Endothelial cell (in vitro differentiated cells): ENCODE measurements at places on chromosomes 2 and 18. TPM values are rescaled to one million over a fixed set of nuclear protein-coding genes. Genes with fewer than 3 reads are reported as not detected.

Gene TMEM169
- 3.2 TPM for total RNA-seq

Gene LYG1
- total RNA-seq = 1.4 TPM

Gene UGT1A4
- not detected for total RNA-seq

Gene C1GALT1C1L
- 0.31 TPM for total RNA-seq

Gene RAMP1
- total RNA-seq = 2.2 TPM

Gene DYNAP
- not detected for total RNA-seq

Gene PGAP1
- total RNA-seq = 32.9 TPM

Gene RAX
- not detected for total RNA-seq

DNA sequence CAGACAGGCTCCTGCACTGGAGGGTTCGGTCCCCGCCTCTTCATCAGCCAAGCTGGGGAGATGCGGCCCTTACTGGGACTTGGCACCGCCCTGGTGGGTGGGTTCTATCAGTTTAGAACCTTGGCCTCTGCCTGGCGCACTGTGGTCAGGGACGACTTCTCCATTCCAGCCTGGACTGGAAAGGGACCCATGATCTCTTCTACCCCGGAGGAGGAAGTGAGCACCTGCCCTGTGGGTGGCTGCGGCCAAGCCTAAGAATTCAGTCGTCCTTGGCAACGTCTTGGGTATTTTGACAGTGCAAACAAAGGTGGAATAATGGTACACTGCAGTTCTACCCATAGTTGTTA, 106.9 kb upstream of the CD302 start:
- H3K36me3 ChIP-seq = no peaks in the 10 kb centered on the region
- H3K4me1 ChIP-seq = peaks cover 8% of the 10 kb centered on the region
- H3K27ac ChIP-seq = no peak overlapping the region
- DNase-seq = no peak
- peaks cover 9% of the 10 kb centered on the region for H3K27me3 ChIP-seq
- H3K4me3 ChIP-seq = no peak overlapping the region

DNA sequence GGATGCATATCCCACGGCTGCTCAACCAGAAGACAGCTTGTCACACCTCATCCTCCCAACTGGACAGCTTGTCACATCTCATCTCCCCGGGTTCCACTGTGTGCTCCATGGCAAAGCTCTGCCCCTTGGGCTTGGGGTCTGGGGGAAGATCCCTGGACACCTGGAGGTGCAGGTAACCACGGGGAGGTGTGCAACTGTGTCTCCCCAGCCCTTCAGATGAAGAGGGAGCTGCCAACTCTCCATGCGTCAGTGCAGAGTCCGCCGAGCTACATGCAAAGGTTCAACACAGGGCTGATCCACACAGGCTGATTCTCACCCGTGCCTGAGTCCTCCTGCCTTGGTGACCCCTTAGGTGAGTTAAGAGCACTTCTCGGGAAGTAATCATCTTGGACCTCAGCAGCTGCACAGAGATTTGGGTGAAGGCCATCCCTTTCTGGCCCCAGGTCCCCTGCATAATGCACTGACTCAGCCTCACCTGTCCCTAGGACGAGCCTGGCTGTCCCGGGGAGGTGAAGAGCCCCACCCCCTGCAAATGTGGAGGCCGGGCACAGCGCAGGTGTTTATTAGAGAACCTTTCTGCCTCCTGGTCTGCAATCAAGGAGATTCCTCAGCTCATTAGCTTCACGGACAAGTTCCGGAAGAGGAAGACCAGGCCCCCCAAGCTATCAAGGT, 157.9 kb downstream of the PXDN start:
- peaks cover 7% of the 10 kb centered on the region for H3K36me3 ChIP-seq
- peaks cover 10% of the 10 kb centered on the region for H3K27me3 ChIP-seq
- no peak overlapping the region for H3K27ac ChIP-seq
- peaks cover 25% of the 10 kb centered on the region for H3K4me1 ChIP-seq
- no peak for DNase-seq
- no peak overlapping the region for H3K4me3 ChIP-seq

- H3K4me1 ChIP-seq = peaks cover 9% of the 10 kb centered on the region
- no peaks in the 10 kb centered on the region for H3K27me3 ChIP-seq
- no peak overlapping the region for H3K27ac ChIP-seq
- no peak overlapping the region for H3K4me3 ChIP-seq
- DNase-seq = no peak
These were observed 35.9 kb downstream of the LHCGR start for GRCh38 chr2:48719480-48720177.

DNA sequence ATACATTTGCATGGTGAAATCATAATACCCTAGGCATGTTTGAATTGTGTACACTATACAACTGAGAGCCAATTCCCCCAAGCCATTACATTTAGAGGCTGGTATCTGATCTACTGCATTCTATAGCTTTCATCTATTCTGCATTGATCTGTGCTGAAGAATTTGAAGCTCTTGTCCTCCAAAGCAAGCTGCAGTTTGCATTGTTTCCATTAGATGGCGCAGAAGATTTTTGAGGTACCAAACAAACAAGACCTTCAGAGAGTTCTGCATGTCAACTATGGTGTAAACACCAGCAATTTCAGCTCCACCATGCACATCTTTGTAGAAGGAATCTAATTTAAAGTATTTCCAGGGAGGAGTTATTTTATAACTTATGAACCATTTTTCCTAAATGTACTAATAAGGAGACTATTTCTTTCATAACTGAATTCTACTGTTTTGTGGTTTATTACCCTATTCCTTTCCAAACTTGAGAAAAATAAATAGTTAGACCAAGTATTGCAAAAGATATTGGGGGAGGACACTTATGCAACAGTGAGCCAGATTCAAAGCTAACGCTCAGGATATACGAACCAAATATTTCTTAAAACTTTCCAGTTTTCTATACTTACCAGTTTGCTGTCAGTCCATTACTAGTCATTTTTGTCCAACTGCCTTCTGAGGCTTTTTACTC, 761.8 kb upstream of the ACVR2A start:
- H3K27ac ChIP-seq = no peak overlapping the region
- H3K27me3 ChIP-seq = no peaks in the 10 kb centered on the region
- no peak overlapping the region for H3K4me3 ChIP-seq
- no peaks in the 10 kb centered on the region for H3K4me1 ChIP-seq
- peak; percentile 73 for DNase-seq

DNA sequence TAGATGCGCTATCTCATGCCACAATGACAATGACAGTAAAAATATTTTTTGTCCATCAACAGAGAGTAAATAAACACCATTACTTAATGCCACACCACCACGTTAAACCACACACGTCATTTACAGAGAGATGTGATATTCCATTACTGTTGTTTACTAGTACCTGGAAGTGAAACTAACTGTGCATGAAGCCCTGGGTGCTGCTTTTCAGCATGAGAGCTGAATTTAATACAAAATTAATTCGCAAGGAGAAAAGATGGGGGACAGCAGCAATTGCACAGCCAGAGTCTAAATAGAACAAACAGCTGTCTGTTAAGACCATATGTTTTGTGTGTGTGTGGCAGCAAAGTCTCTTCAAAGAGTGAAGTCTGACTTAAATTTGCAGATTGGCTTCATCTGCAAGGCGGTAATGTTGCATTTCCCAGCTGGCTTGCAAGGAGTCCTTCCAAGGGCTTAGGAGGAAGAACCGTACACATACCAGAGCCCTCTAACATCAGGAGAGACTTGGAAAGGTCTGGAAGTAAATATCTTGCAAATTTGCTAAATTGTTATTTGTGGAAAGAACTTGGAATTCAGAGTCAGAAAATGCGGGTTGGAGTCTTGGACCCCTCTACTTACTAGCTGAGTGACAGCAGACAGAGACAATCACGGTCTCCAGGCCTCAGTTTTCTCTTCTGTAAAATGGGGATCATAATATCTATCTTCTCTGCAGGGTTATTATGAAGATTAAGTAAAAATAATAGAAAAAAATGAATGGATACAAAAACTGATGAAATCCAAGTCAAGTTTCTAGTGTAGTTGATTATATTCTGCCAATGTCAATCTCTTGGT, 127.6 kb downstream of the ALPK2 start:
- no peaks in the 10 kb centered on the region for H3K4me1 ChIP-seq
- no peak for DNase-seq
- no peaks in the 10 kb centered on the region for H3K36me3 ChIP-seq
- no peak overlapping the region for H3K27ac ChIP-seq
- H3K4me3 ChIP-seq = no peak overlapping the region

DNA sequence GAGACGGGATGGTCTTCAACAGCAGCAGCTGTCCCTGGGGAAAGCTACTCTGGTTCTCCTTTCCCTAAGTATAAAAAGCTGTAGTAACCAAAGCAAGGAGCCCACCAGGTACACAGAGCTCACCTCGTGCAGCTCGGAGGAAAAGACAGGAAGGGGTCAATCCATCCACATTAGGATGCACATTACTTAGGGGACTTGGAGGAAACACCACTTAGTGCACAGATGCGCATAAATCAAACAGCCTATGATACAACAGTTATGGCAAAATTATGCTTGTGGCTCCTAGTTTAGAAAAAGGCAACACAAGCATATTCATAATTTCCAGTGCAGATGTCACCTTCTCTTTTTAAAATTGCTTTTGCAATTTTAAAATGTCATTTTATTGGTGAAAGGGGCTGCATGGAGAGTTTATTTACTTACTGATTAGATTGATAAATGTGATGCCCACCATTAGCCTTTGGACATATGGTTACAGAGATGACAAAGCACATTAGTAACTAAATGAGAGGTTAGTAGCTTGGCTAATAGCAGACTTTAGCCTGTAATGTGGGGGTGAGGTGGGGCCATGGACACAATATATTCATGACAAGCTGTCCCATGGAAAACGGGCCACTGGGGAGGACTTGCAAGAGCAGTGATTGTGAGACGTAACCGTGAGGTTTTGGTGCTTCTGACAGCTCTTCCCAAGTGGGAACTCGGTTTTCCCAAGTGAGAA, 199.8 kb downstream of the MYT1L start:
- H3K27me3 ChIP-seq = peaks cover 1% of the 10 kb centered on the region
- peaks cover 9% of the 10 kb centered on the region for H3K4me1 ChIP-seq
- DNase-seq = no peak

DNA sequence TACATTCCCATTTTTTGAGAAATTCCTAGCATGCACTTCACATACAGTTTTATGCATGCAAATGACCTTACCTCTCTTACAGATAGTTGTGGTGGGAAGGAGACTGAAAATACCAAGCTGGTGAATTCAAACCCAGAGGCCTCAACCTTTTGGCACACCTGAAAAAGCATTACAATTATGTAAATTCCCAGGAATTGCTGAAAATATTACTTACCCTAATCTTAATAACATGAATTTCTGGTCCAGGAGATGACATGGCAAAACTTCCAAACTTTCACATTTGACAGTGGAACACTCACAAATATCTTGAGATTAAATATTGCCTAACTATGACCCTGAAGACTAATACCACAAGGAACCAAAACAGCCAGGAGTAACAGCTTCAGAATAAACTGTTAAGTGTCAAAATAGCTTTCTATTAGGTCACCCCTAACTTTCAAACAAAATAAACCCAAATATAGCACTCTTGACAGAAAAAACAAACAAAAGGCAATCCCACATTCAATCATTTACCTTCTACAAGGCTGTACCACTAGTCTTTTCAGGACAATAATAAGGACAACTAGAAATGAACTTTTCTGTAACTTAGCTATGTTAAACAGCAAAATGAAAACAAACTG, 10.9 kb upstream of the PEX13 start:
- no peaks in the 10 kb centered on the region for H3K36me3 ChIP-seq
- no peak overlapping the region for H3K27ac ChIP-seq
- no peaks in the 10 kb centered on the region for H3K27me3 ChIP-seq
- no peaks in the 10 kb centered on the region for H3K4me1 ChIP-seq

- no peak overlapping the region for H3K27ac ChIP-seq
- no peaks in the 10 kb centered on the region for H3K36me3 ChIP-seq
- DNase-seq = no peak
These were observed 78.8 kb upstream of the KCNE4 start for GRCh38 chr2:222973237-222973636.

DNA sequence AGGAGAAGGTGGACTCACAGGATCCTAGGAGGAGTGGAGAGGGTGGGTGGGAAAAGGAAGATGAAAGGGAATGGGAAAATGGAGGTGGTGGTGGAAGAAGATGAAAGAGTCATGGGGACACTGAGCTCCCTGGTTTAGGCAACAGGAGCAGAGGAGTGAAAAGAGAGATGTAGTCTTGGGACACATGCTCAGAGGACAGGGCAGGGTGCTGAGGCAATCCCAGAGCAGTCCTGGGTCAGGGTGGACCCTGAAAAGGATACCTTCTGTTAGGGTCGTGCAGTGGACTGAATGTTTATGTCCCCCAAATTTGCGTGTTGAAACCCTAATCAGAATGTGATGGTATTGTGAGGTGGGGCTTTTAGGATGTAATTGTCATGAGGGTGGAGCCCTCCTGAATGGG, 37.9 kb downstream of the SUCLG1 start:
- no peaks in the 10 kb centered on the region for H3K4me1 ChIP-seq
- H3K36me3 ChIP-seq = peaks cover 26% of the 10 kb centered on the region
- DNase-seq = no peak
- no peak overlapping the region for H3K4me3 ChIP-seq

GRCh38 chr2:54512663-54513362, 56.7 kb downstream of the SPTBN1 start:
- H3K27me3 ChIP-seq = no peaks in the 10 kb centered on the region
- H3K4me3 ChIP-seq = no peak overlapping the region
- peaks cover 23% of the 10 kb centered on the region for H3K4me1 ChIP-seq
- peak overlapping the region; percentile 48 for H3K27ac ChIP-seq

GRCh38 chr18:27959101-27959500, 217.8 kb downstream of the CDH2 start:
- no peak overlapping the region for H3K27ac ChIP-seq
- H3K27me3 ChIP-seq = peaks cover 2% of the 10 kb centered on the region
- no peak overlapping the region for H3K4me3 ChIP-seq
- peaks cover 17% of the 10 kb centered on the region for H3K36me3 ChIP-seq
- no peaks in the 10 kb centered on the region for H3K4me1 ChIP-seq

- no peaks in the 10 kb centered on the region for H3K27me3 ChIP-seq
- no peaks in the 10 kb centered on the region for H3K36me3 ChIP-seq
These were observed 49.3 kb downstream of the CIB4 start for GRCh38 chr2:26591619-26592505.

- H3K27me3 ChIP-seq = peaks cover 7% of the 10 kb centered on the region
- H3K4me3 ChIP-seq = no peak overlapping the region
- DNase-seq = no peak
These were observed 4.7 kb downstream of the CAPN10 start for GRCh38 chr2:240591226-240591625.

DNA sequence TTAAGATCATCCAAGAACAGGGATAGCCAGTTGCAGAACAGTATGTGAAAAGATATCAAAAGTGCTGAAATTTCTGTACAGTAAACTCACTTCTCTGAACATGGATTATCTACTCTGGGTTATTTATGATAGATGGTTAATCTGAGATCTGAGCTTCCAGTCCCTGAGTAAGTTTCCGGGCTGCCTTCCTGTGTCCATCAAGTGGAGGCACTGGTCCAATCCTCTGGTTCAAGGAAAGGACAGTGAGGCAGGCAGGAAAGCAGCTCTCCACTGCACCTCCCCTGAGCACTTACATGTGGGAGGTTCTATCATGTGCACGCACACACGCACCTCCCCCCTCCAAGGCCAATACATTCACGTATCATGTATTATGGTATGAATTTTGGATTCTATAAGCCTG, 32.5 kb downstream of the GPR45 start:
- DNase-seq = no peak
- H3K27me3 ChIP-seq = no peaks in the 10 kb centered on the region
- peaks cover 18% of the 10 kb centered on the region for H3K36me3 ChIP-seq
- H3K27ac ChIP-seq = no peak overlapping the region

GRCh38 chr2:54720563-54720962, 2.9 kb upstream of the EML6 start:
- H3K27me3 ChIP-seq = peaks cover 11% of the 10 kb centered on the region
- no peak overlapping the region for H3K4me3 ChIP-seq
- peaks cover 3% of the 10 kb centered on the region for H3K36me3 ChIP-seq
- no peak overlapping the region for H3K27ac ChIP-seq
- DNase-seq = no peak

GRCh38 chr2:74079522-74080341, 68.0 kb downstream of the BOLA3 start:
- no peak overlapping the region for H3K27ac ChIP-seq
- peaks cover 6% of the 10 kb centered on the region for H3K27me3 ChIP-seq
- H3K4me1 ChIP-seq = no peaks in the 10 kb centered on the region
